Kidney tubule cell (primary cell): ENCODE measurements at places on chromosomes 16 and 17.
A peak's percentile ranks its signal among the peaks of the same experiment; 100 is the strongest.

- DNase-seq, result no peak
Observed at GRCh38 chr17:57966246-57966645, 11.0 kb upstream of the CUEDC1 start.

- DNase-seq, result no peak
Observed at GRCh38 chr16:28839899-28840298, 6.2 kb downstream of the TUFM start.

GRCh38 chr17:75996665-75997590, 3.7 kb upstream of the CDK3 start:
- peak; percentile 79 for DNase-seq

DNA sequence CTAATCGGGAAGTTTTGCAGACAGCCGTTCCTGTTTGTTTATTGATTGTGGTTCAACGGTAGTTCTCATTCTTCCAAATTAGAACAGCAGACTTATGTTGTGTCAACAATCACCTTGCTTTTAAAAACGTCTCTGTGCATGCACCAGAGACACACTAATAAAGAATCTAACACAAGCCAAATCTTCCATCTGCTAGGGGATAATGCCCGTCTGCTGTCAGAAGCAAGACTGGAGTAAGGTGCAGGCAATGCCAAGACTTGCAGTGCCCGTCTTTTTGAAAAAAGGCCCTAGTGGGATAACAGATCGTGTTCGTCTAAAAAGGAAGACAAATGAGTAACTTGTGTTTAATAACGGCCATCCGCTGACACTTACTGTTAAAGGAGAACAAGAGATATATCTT, 158.4 kb downstream of the KCNJ2 start:
- DNase-seq, result no peak

- peak; percentile 43 for DNase-seq
Observed at GRCh38 chr17:36072431-36073121, 8.5 kb downstream of the CCL18 start.

DNA sequence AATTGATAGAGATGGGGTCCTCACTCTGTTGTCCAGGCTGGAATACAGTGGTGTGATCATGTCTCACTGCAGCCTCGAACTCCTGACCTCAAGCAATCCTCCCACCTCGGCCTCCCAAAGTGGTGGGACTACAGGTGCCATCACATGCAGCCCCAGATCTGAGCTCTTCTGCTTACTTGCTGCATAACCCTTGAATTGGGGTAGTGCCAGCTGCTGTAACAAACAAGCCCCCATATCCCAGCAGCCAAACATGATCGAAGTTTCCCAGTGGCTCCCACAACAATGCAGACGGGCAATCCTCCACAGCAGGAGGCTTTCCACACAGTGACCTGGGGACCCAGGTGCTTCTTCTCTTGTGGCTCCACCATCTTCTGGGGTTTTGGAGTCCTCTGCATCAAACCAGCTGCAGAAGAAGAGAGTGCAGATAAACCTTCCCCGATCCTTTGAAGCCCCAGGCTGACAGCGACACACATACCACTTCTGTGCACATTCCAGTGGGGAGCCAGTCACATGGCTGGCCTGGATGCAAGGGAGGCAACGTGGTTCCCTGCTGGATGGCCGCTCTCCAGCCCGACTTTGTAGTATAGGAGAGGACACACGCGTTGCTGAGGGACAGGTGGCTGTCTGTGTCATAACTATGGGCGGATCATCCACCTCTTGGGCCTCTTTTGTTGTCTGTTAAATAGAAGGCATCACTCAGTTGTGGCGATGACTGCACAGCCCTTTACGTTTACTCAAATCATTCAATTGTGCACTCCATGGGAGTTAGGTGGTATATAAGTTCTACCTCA, 16.7 kb downstream of the SBK1 start:
- no peak for DNase-seq

- DNase-seq, result no peak
Observed at GRCh38 chr17:8041979-8042378, 3.1 kb downstream of the ALOX15B start.

- no peak for DNase-seq
Observed at GRCh38 chr17:29705386-29705785, 82.7 kb upstream of the CORO6 start.

DNA sequence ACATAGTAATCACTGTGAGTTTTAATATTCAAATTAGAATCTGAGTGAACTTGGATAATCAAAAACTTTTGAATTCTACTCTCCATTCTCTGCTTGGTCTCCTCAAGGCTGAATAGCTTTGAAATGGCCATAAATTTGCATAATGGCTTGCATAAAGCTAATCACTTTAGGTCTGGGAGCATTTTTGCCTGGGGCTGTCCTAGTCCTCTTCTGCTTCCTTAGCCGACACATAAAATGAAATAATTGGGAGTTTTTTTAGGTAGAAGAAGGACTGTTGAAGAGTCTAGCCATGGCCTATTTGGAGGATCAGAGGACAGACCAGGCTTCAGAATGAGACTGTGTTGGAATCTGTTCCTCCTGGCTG, 91.4 kb upstream of the EEF2KMT start:
- no peak for DNase-seq

GRCh38 chr16:17224879-17225281, 245.9 kb downstream of the XYLT1 start:
- no peak for DNase-seq

GRCh38 chr17:67689534-67690177, 28.1 kb upstream of the NOL11 start:
- peak; percentile 66 for DNase-seq

- peak; percentile 73 for DNase-seq
Observed at GRCh38 chr17:44522883-44523671, 19.9 kb upstream of the GPATCH8 start.

GRCh38 chr17:64148017-64148631, 18.2 kb upstream of the ERN1 start:
- DNase-seq, result peak; percentile 6

- peak; percentile 78 for DNase-seq
Observed at GRCh38 chr16:88763502-88764053, 21.4 kb downstream of the PIEZO1 start.

GRCh38 chr17:11240841-11241610, at the start of gene SHISA6:
TSS of gene SHISA6 (plus strand) at chr17:11241213.
- DNase-seq, result no peak

DNA sequence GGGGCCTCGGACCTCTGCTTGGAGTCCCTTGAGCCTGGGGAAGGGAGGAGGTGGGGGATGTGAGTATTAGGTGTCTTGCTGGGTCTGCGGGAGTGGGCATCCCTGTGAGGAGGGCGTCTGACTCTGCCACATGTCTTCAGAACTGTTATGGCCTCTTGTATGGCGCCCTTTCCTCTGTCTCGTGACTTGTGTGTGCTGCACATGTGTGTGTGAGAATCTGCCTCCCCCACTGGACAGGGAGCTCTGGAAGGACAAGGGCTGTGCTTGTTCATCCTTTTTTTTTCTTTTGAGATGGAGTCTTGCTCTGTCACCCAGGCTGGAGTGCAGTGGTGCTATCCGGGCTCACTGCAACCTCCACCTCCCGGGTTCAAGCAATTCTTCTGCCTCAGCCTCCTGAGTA, 33.4 kb downstream of the ARHGAP23 start:
- DNase-seq, result no peak

GRCh38 chr16:72051818-72052217, 2.5 kb upstream of the HP start:
- no peak for DNase-seq

DNA sequence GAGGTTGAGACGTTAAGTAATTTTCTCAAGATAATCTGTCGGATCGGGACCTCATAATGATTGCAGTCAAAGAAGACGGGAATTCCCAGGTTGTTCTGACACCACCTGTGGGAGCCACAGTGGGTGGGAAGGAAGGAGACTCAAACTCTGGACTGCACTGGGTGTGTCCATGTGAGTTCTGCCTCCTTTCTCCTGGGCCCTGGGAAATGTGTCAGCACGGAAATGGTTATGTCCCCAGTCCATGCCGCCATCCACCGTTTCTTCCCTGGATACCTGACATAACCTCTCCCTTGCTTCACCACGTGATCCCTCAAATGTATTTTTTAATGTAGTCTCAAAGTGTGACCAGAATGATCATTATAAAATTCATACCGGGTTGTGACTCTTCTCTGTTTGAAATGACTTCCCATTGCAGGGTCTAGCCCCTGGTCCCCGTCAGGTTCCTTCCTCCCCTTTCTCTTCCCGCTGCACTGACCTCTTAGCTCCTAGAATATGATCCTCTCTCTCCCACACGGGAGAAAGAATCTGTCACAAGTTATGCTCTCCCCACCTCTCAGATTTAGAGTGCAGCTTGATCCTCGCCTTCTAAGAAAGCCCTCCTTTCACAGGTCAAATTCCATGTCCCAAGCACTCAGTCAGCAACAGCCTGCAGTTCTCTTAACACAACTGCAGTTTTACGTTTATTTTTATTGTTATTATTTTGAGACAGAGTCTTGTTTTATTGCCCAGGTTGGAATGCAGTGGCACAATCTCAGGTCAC, 820.0 kb upstream of the EEF2KMT start:
- peak; percentile 18 for DNase-seq

DNA sequence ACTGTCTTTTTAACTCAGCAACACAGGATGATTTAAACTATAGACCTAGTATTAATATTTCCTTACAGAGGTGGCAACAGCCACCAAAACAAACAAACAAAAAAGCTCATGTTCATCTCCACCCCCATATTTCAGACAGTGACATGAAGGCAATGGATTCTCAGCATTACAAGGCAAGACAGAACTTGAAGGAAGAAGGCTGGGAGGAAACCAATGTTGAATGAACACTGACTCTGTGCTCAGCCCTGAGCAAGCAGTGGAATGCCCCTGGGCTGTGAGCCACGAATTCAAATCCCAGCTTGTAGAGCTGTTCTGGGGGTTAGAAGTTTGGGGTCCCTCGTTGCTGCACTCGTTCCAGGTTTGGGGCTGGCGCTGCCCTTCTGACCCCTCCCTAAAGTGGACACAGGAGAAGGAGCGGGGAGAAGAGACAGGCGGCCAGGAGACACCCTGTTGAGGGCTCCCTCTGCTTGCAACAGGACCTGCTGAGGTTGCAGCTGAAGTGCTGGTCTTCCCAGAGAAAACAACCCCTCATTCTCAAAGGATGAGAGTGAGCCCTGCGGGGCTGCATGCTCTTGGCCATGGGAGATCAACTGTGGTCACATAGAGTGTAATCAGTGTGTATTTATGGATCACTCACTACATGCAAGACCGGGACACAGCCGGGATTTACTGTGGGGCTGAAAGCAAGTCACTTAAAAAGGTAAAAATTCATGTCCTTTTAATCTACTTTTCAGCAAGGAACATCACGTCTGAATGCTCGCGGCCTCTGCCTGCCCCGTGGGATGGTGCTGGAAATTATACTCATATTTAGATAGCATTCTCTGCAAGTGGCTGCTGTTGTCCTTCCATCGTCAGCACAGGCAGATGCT, 34.3 kb downstream of the MYH3 start:
- DNase-seq, result no peak

DNA sequence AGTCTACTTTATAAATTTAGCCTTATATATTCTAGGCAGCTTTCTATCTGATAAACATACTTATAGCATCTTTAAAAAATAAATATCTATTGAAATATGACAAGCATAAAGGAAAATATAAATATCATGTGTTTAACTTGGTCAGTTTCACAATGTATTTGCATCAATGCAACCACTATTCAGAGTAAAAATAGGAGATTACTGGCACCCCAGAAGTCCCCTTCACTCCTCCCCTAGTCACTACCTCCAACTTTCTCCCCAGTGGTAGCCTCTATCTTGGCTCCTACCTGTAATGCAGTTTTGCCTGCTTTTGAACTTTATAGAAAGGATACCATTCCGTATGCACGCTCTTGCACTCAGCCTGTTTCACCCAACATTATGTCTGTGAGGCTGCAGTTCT, 3.2 kb upstream of the NOD2 start:
- DNase-seq, result no peak

DNA sequence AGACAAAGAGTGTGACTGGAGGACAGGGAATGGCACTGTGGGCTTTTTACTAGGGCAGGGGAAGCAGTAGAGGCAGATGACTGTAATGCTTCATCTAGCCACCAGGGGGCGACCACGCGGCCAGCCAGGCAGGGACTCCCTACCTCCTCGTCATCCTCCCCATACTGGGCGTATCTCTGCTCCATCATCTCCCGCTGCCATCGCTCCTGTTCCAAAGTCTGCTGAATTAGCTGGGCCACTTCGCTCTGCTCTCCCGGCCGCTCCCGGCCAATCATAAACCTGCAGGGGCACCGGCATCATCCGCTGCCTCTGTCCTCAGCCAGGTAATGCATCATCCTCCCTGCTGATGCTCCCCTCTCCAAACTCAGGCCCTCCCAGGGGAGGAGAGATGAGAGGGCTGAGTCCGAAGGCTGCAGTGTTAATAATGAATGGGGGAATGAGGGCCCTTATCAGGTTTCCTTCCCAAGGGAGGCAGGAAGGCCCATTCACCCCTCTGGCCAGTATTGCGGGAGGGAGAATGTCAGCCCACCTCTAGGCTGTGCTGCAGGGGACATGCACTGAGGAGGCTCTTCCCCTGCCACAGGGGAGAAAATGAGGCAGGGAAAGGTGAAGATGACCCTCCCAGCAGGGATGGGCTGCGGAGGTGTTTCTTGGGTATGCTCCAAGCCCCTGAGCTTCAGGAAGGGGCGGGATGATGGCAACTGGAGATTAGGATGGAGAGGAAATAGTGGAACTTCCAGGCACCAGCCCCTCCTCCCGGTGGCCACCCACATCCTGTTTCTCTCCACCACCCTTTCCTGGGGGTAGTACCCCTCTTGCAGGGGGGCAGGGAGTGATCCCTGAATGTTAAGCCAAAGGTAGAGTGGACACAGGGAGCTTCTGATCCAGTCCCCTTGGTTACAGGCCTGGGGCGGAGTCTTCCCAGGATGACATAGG, 10.3 kb upstream of the SAMD14 start:
- peak; percentile 70 for DNase-seq

DNA sequence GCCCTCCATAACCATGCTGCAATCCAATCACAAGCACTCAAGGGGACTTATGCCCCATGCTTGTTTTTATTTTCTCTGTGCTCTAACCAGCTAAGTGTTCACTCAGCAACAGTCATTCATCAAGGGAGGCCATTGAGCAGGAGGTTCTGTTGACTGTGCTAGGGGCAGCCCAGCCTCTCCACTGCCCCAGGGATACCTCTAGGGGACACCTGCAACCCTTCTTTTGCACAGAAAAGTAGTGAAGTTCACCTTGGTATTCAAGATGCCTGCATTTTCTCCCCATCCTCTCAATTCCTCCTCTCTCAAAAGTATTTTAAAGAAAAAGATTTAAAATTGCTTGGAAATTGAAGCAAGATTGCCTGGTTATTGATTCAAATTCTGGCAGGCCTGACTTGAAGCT, 124.7 kb upstream of the GNAO1 start:
- no peak for DNase-seq
